ENCODE measurements at places on chromosomes 16 and 17.

DNA sequence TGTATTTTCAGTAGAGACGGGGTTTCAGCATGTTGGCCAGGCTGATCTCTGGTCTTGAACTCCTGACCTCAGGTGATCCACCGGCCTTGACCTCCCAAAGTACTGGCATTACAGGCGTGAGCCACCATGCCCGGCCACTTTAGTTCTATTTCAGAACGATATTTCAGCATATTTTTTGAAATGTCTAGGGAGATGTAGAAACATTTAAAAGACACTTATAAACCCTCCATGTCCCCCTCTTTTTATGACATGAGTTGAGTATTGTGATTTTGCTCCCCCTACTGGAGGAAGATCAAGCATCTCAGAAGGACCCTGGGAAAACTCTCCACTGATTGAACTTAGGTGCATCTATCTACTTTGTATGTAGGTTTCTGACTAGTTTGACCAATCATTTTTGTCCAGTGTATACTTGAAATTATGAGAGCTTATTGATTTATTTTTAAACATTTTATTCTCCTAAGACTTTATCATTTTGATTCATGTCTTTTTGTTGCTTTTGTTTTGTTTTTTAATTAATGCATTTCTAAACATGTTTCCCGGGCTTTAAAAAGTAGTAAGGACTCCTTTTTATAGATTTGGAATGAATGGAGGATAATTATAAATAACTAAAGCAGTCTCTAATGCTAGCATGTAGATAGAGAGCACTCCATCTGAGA is 105.1 kb downstream of the CHD9 start:
- no peak for DNase-seq

GRCh38 chr17:65219124-65219523 is 82.0 kb downstream of the RGS9 start:
- peak; percentile 29 for DNase-seq

- no peak for DNase-seq
Measured at GRCh38 chr17:50608700-50609379, 25.8 kb upstream of the ABCC3 start.

- DNase-seq = no peak
Measured at GRCh38 chr16:67531247-67531646, 2.6 kb downstream of the RIPOR1 start.

GRCh38 chr17:55264278-55264644 is 499 bp upstream of the HLF start:
- DNase-seq = no peak

DNA sequence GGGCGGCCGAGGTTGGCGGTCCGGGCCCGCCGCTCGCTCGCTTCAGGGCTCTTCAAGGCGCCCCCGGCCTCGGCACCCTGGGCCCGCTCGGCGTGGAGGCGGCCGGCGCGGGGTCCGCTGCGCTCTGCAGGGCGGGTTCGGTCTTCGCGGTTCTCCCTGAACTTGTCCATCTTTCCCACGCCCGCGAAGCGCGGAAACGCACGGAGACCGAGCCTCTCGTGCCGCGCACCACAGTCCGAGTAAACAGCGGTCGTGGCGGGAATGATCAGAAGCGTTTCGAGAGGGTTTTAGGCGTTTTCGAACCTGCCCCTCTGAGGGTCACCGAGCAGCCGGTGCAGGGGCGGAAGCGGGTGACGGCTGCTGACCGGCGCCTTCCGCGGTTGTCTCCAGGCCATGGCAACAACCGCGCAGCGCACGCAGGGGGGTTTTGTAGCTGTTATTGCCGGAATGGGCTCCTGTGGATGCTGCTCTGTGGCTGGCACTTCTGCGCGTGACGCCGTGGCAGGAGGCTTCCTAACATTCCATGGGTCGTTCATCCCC is 414 bp downstream of the NARF start:
- DNase-seq = no peak

DNA sequence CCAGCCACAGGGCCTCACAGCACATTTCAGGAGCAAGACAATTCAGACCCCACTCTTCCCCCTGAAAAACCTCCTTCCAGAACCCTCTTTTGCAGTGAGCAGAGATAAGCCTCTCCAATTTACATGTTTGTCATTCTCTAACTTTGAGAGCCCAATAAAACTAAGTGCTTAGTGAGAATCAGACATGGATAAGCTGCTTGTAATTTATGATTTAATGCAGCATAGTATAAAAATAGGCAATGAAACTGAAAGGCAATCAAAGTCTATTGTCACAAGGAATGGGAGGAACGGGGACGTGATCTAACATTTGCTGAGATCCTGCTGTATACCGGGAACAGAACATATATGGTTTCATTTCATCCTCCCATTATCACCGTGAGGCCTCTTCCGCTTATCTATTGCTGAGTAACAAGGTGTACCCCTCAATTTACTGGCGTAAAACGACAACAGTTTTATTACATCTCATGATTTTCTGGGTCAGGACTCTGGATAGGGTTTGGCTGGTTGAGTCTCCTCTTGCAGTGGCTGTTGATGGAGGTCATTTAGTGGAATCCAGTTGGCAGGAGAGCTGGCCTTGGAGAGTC is 597.4 kb downstream of the MAF start:
- DNase-seq = no peak

DNA sequence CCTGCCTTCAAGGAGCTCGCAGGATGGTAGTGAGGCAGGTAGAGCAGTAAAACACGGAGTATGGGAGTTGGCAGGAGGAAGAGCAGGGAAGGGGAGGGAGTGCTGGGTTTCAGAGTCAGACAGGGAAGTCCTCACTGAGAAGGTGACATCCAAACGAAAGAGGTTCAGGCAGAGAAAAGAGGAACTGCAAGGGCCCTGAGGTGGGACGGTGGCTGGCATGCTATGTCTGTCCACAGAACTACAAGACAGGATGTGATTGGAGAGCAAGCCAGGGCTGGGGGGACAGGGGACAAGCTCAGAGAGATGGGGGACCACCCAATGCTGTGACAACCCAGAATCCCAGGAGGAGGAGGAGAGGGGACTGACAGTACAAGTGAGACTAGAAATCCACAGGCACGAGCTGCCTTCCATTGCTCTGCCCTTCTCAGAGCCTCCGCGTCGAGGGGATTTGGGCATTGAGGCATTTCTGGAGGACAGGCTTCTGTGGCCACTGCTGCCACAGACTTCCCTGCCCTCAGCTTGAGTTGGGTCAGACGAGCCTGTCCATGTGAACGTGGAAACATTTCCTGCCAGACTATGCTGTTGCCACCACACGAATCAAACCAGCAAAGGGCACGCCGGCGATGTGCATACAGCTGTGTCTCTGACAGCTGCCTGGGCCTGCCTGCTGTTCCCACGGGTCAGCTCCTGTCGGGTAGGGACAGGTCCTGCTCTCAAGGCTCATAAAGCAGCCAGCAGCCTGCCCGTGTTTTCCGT is 100.1 kb downstream of the RAB11FIP4 start:
- no peak for DNase-seq

DNA sequence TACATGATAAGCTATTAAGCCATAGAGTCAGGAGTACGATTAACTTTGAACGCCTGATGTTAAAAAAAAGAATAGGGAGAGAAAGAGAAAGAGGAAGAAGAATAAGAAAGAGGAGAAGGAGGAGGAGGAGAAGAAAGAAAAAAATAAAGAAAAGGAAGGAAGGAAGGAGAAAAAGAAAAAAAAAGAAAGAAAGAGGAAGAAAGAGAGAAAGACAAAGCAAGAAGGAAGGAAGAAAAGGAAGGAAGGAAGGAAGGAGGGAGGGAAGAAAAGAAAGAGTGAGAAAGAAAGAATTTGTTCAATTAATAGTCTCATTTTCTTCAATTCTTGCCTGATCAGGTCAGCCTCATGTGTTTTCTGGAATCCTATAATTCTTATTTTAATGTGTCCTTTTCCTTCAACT is 33.7 kb downstream of the HS3ST2 start:
- DNase-seq = no peak

GRCh38 chr17:73713136-73713535 is 68.9 kb upstream of the SDK2 start:
- no peak for DNase-seq

GRCh38 chr17:28328325-28328724 is 6.9 kb downstream of the IFT20 start:
- DNase-seq = no peak

GRCh38 chr17:57120814-57121213 is 35.8 kb downstream of the AKAP1 start:
- no peak for DNase-seq

DNA sequence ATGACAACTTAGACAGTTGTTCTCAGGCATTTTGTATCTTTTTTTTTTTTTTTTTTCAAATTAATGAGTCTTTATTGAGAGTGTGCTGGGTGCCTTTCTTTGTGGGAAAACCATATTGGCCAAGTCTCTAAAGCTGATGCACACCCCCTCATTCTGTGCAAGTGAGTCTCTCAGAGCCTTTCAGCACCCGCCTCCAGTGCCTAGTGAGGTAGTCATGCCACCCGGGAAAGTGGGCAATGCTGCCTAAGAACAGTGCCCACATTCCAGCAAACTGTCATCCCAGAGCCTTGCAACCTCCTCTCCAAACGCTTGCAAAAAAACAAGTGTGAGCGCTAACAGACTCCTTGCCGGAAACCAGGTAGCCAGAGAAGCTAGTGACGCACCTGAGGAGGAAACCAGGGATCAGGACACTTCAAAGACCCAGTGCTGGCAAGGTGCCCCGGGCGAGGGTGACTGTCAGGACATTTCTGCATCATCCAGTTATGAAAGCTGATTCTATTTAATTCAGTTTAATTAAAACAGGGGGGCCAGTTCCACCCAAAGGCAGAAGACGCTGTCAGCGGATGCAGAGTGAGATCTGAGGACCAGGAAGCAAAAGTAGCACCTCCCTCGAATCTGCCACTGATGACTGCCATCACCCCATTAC is 34.9 kb downstream of the SMARCE1 start:
- no peak for DNase-seq

GRCh38 chr16:53686710-53687109 is 16.9 kb downstream of the RPGRIP1L start:
- no peak for DNase-seq

GRCh38 chr17:10205549-10206185 is 7.3 kb upstream of the GAS7 start:
- no peak for DNase-seq

GRCh38 chr16:72469932-72470331 is 298.0 kb upstream of the PMFBP1 start:
- DNase-seq = no peak

- peak; percentile 13 for DNase-seq
Measured at GRCh38 chr16:20851601-20852000, 45.3 kb downstream of the REXO5 start.

GRCh38 chr16:57045694-57046381 is 46.5 kb upstream of the CPNE2 start:
- peak; percentile 76 for DNase-seq

DNA sequence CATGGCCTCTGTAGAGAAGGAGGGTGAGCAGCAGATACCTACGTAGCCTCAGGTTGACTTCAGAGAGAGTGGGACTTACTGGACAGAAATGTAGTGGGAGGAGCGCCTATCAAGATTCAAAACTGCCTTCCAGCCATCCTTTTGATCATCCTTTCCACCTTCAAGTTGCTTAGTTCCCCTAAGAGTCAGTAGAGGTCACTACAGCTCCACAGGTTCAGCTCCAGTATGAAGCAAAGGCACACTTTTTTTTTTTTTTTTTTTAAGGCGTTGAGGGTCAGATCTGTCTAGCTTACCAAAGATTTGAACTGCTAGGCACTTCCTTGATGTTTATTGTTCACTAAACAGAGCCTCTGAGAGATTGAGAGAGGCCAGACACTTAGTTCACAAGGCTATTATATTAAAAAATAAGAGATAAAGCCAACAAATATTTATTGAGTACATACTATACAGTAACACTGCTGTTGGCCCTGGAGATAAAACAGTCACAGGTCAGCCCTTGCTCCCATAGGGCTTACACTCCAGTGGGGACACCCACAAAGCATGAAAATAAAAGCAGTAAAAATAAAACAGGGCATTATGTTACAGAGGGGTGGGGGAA is 3.1 kb downstream of the RNF227 start:
- peak; percentile 62 for DNase-seq

DNA sequence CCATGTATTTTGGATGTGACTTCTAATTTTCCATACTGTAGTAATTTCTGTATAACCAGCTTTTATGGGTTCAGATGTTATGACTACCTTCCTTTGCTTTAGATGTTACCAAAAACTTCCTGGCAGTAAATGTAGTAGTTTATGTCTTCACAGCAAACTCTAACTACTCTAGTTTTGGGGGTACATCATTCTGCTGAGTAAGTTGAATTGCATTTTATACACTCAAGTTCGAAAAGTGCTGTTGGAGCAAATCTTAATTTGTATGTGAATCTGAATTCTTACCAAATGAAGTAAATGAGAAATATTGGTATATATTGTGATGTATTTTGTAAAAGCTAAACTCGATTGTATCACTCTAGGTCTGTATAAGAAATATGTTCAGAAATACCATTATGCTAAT is 728.3 kb upstream of the CDH8 start:
- DNase-seq = no peak

DNA sequence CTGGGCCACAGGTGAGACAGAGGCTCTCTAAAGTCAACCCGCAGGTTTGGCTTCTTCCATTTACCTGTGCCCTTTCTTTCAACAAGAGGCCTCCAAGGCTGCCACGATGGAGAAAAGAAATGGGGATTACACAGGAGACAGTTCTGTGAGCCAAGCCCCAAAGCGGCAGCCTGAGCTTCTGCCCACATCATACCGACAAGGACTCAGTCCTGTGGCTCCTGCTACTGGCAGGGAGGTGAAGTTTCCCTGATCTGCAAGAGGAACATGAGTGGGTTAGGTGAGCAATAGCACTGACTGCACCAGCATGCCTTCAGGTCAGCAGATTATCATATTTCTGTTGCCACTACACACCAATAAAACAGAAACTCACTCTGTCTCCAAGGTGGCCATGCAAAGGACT is 800.0 kb downstream of the KCNJ18 start:
- no peak for DNase-seq

DNA sequence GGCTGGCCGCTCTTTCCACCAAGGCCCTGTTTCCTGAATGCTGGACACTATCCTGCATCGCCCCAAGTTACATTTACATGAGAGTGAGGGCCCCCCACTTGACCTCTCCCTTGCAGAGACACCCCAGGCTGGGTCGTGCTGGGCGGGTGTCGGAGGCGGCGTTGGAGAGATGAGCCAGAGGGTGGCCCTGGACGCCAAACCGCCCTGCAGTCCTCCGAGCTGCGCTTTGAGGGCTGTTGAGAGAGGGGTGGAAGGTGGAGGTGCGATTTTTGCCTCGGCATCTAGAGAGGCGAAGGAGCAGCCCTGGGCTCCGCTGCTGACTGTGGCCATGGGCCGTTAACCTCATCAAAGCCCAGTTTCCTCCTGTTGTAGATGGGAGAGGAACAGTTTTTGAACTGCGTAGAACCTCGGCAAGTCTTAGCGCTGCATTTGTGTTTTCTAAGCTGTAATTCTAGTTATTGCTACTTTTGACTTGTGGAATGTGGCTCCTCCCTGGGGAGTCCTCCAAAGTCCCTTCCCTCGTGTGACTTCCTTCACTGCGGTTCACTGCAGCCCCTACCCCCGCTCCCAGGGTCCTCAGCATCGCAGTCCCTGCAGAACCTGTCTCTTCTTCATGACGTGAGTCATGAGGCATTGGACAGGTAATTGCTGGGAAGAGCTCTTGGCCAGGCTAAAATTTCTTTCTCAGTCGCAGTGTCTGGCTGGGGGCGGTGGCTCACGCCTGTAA is 986 bp upstream of the ELOB start:
- DNase-seq = peak; percentile 43

GRCh38 chr16:287298-287811 is 4.4 kb downstream of the PDIA2 start:
- DNase-seq = no peak
